ENCODE measurements at places on chromosomes 5 and 9.

GRCh38 chr9:72800328-72800994, 152.4 kb downstream of the ALDH1A1 start:
- no peak for DNase-seq

DNA sequence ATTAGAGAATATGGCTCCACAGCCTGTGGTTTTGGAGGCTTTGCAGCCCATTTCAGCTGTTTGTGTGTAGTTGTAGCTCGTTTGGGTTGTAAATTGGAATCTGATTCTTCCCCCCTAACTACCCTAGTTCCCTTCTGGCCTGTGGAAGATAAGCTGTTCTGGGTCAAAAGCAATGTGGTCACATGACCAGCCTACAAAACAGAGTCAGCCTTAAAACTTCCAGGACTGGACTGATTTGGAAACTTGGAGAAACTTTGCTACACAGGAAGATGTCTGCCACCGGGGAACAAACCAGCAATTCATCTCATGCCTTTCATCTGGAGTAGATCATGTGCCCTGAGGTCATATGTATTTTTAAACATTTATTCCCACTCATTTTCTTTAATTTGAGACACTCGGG, 83.8 kb downstream of the DAPK1 start:
- peak; percentile 62 for DNase-seq

GRCh38 chr9:11933926-11934325, 759.3 kb upstream of the TYRP1 start:
- no peak for DNase-seq

DNA sequence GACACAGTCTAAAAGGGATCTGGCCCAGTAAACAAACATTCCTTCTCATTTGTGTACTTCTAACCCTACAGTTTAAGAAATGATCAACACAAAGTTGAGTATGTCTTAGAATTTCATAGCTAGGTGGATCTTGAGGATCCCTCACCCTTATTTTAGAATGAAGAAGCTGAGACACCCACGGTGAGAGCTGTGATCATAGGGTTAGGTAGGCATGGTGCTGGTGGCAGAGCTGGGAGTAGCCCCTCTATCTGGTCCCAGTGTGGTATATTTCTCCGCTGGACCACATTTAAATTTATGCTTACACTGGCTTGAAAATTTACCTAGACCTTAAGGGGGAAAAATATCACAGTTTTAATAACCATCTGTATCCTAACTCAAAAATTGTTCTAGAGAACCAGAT, 39.8 kb downstream of the UGCG start:
- no peak for DNase-seq

GRCh38 chr5:153937661-153938060, 101.0 kb downstream of the FAM114A2 start:
- DNase-seq: no peak

- DNase-seq: no peak
These were observed 87.6 kb downstream of the MAMDC2 start for GRCh38 chr9:70131296-70131695.

GRCh38 chr5:162248107-162248713, 180.6 kb downstream of the GABRG2 start:
- DNase-seq: no peak

GRCh38 chr5:113214606-113215323, 220.0 kb downstream of the TSSK1B start:
- DNase-seq: no peak

- DNase-seq: peak; percentile 57
These were observed 2.4 kb upstream of the DAB2 start for GRCh38 chr5:39427229-39427628.

GRCh38 chr9:36938617-36939016, 95.5 kb downstream of the PAX5 start:
- no peak for DNase-seq

- no peak for DNase-seq
These were observed 30.9 kb upstream of the CEP72 start for GRCh38 chr5:581266-581665.

GRCh38 chr5:80860924-80861613, 99.1 kb upstream of the RASGRF2 start:
- no peak for DNase-seq

GRCh38 chr5:91722736-91723467, 339.8 kb upstream of the ARRDC3 start:
- DNase-seq: no peak

DNA sequence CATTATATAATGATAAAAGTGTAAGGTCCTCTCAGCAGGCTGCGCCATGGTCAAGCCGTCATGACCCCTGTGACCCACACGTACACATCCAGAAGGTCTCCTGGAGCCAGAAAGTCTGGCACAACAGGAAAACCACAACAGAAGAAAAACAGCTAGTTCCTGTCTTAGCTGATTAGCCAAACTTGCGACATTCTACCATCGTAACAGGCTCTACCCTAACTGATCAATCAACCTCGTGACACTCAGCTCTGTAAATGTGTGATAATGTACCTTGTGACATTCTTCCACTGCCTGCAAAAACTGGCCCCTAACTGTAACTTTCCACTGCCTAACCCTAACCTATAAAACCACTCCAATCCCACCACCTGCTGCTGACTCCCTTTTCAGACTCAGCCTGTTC, 316.4 kb upstream of the TUSC1 start:
- DNase-seq: no peak

DNA sequence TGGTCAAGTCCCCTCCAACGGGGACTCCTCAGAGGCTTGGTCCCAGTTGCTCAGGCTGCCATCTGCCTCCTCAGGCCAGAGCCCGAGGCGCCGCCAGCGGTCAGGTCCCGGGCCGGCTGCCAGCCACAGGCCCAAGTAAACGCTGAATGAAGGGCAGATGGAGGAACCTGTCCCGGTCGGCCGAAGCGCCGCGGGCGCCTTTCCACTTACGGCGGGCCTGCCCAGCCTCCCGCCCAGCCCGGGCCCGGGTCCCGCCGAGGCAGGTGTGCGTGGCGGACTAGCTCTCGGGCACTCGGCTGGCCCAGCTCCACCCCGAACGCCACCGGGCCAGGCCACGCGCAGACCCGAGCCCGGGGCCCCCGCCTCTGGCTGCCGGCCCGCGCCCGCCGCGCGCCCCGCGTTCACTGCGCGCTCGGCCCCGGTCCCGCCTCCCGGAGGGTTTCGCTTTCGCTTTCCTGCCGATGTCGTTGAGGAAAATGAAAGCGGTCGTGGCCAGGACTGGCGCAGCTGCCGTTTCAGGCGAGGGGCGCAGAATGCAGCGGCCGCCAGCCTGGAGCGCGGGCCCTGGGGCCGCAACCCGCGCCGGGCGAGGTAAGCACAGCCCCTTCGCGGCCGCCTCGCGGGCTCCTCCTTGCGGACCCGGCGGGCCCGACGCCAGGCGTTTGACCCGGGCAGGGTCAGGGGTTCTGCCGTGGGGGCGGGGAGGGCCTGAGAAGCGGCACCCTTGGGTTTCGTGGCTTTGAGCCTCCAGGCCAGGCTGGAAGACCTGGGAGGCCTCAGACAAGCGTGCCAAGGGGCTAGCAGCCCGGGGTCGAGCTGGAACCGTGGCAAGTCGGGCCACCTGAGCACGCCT, 41.2 kb downstream of the SLC22A5 start:
- peak; percentile 91 for DNase-seq

GRCh38 chr9:107409581-107410389, 79.8 kb downstream of the KLF4 start:
- DNase-seq: peak; percentile 85

DNA sequence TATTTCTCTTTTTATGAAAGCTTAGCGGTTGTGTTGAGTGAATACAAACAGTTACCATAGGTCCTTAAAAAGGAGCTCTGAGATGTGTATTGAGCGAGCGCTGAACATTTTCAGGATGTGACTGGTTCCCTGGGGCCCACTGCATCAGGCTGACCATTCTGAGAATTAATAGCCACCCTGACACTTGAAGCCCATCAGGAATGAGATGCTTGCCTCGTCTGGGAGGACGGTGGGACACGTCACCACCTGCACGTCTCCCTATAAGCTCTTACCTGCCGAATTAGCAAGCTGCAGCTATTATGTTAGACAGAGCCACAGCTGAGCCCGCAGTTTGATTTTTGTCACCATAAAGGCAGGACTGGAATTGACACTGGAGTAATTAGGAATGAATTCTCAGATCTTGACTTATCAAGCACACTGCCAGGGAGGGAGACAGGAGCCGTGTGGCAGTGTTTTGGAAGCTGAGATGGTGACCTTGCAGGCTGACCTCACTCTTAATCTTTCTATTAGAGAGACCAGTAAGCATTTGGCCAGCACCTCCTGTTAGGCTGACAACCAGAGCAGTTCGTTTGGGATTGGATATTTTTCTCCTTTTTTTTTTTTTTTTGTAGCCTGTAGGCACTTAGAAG, 373.1 kb upstream of the WWC1 start:
- DNase-seq: no peak

GRCh38 chr5:96852759-96853158, 23.5 kb upstream of the ERAP2 start:
- no peak for DNase-seq

- no peak for DNase-seq
These were observed 41.0 kb downstream of the KCNV2 start for GRCh38 chr9:2758162-2758897.

DNA sequence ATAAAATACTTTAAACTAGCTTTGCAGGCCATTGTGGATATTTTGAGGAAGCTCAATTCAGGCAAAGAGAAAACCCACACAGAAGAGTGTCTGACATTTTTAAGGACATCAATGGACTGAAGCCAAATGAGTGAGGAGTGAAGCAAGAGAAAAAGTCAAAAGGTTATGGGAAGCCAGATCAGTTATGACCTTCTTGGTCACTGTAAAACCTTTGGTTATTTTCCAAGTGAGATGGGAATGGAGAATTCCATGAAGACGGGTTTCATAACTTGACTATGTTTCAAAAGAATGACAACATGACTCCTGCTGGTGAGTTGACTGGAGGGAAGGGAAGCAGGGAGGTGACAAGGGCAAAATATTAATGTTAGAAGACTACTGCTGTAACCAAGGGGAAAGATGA, 585.2 kb downstream of the EFNA5 start:
- no peak for DNase-seq

DNA sequence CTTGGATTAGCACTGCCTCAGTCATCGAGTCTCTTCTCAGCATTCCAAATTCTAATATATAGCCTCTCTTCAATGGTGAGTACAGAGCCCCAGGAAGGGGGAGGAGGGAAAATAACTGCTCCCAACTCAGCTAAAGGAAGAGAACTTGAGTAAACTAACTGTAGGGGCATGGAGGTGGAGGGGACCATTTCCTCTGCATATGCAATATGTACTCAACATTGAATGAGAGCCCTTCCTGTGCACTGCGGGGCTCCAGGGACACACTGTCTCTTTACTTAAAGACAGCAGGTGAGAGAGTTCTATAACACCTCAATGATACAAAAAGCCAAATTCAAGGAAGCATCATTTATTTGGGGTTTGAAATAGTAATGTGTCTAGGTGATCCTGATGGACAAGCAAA, 75.1 kb downstream of the GNAQ start:
- DNase-seq: no peak

GRCh38 chr9:95073918-95074317, 243.6 kb downstream of the FANCC start:
- DNase-seq: no peak

- no peak for DNase-seq
These were observed 191.4 kb downstream of the TMEM167A start for GRCh38 chr5:82885627-82886389.

DNA sequence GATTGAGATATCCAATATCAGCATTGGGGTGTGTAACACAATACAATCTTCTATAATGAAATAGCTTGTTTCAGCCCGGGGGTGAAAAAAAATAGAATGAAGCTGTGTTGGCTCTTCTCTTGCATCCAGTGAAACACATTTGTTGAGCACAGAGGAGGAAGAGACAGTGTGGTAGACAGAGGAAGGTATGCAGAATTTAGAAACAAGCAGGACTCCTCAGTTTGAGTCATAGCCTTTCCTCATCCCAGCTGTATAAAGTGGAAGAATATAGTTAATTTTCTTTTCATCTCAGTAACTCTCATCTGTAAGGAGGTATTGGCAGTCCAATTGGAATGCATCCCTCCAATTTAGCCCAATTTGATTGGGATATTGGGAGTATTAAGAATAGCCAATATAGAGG, 302.2 kb upstream of the VLDLR start:
- no peak for DNase-seq

- no peak for DNase-seq
These were observed 229.7 kb downstream of the ICE1 start for GRCh38 chr5:5652181-5652580.

GRCh38 chr5:135473956-135474670, 22.0 kb upstream of the TIFAB start:
- DNase-seq: no peak

- DNase-seq: peak; percentile 81
These were observed 82.5 kb downstream of the ESM1 start for GRCh38 chr5:54902791-54903473.

GRCh38 chr5:4229414-4230292, 634.0 kb downstream of the IRX1 start:
- no peak for DNase-seq

DNA sequence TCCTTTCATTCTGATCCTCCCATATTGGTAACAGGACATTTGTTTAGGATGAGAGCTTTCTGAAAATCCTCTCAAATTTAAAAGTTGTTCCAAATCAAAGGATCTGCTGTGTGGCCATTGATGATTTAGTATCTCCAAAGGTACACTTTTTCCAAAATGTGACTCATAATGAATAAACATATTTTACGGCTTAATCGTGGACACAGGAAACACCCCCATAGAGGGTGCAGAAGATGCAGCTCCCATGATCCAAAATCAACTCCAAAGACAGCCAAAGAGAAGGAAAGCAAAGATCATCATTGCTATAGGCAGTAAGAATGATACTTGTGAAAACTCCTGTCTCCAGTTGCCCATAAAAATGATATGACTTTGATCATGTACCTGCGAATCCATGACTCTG, 239.7 kb downstream of the PIK3R1 start:
- no peak for DNase-seq

DNA sequence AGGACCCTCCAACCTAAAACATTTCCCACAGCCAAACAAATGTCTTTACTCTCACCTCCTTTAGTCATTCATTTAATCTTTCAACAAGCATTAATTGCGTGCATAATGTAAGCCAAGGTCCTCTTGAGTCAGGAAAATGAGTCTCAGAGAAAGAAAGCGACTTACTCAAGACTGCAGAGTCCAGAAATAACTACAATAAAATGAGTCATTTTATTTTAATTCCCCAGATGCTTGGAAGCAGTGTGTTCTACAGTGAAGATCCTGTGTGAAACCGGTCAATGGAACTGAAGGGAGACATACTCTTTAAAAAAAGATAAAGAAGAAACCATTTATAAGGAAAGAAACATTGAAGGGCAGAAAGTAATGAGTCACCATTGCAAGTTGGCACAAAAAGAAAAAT, 513.7 kb downstream of the CDK5RAP2 start:
- DNase-seq: no peak

DNA sequence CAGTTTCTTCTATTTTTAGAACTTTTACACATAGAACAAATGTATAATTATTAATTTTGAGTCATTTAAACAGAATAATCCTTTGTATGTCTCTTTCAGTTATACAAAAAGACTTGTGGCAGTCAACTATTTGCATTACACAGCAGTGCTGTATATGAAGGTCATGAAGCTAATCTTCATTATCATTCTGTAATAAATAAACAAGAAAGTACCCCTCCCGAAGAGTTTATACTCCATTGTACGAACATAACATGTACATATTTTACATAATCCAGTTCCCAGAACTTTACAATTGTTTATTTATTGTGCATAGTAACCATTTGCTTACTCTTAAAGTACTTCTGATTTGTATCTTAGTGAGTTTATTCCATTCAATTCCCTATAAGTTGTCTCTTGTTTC, 267.9 kb downstream of the FBXL17 start:
- DNase-seq: no peak

Data from muscle of leg (tissue), 16 donors.